ENCODE measurements at places on chromosomes 3 and 15.

DNA sequence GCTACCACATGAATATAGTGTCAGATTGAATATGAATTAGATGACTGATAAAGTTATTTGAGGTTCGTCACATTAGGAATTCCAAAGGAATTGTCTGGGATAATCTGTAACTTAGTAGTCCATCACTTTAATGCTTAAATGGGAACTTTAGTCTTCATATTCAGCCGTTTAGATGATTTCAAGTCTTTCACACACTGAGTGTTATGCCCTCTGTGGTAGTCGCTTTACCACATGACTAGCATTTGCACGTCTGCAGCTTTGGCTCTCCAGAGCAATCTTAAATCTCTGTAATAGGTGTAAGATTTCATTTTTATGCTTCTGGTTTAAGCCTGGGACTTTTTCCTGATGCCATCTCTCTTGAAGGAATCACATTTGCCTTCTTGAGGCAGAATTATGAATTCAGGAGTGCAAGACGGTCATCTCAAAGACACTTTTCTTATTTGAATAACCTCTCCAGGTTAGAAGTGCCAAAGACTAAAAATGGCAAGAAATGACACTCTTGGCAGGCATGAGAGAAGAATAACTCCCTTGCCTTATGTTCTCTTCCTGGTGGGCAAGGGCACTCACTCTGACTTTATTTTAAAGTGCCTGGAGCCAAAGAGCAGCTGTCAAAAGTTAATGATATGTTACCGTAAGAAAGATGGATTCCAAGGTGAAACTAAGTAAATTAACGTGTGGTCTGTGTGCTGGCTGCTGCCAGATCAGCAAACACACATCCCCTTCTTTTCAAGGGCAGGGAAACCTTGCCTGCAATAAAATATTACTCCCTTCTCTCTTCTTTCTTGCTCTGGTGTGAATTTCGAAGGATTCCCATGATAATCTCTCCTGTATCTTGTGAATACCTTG lies 153.3 kb downstream of the B3GALNT1 start:
- DNase-seq: no peak

GRCh38 chr3:111568911-111569310 lies 26.2 kb downstream of the ZBED2 start:
- DNase-seq: no peak

GRCh38 chr15:47013446-47013845 lies 703.9 kb upstream of the SEMA6D start:
- no peak for DNase-seq

- DNase-seq: no peak
Measured at GRCh38 chr15:60972866-60973265, 256.2 kb downstream of the RORA start.

- no peak for DNase-seq
Measured at GRCh38 chr3:114445233-114445632, 151.4 kb downstream of the TIGIT start.

All from activated gamma-delta T cell (primary cell).